ENCODE measurements at places on chromosomes 11 and 22. TPM values are rescaled to one million over a fixed set of nuclear protein-coding genes. Genes with fewer than 3 reads are reported as not detected.
A peak's percentile ranks its signal among the peaks of the same experiment; 100 is the strongest.

GRCh38 chr22:31585161-31585859 is 76.7 kb downstream of the PISD start:
- no peak for DNase-seq

GRCh38 chr11:121485216-121485615 is 32.4 kb upstream of the SORL1-AS1 start:
- DNase-seq, result no peak

DNA sequence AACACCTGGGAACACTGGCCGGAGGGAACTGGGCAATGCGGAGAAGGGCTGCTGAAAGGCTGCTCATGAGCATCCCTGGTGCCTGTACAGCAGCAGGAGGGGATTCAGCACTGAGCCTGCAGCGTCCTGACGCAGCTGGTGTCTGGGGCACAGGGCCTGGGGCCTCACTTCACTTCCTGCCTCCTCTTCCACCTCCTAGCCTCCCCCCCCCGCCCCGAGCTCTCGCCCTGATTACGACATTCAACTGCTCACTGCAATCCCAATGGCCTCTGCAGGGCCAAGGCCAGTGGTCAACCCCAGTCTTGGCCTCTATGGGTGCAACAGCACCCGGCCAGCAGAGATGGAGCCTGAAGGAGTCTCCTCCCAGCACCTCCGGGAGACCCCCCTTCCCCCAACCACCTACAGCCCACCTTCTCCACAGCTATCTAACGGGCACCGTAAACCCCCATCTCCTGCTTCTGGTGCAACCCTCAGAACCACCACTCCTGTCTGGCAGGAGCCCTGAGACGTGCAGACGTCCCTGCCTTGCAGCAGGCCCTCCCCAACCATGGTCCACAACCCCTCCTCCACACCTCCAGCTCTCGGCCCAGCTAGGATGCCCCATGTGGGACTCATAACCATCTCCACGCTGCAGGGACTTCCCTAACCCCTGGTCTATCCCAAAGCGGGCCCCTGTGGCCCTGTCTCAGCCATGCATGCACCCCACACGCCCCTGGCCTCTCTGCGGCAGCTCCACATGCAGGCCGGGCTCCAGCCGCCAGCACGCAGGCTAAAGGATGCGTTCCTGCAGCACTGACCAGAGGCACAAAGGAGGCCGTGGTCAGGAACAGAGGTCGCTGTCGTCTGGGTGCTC is 38.2 kb downstream of the BRD1 start:
- DNase-seq, result no peak

GRCh38 chr11:119759324-119759723 is 30.3 kb upstream of the NECTIN1 start:
- no peak for DNase-seq

DNA sequence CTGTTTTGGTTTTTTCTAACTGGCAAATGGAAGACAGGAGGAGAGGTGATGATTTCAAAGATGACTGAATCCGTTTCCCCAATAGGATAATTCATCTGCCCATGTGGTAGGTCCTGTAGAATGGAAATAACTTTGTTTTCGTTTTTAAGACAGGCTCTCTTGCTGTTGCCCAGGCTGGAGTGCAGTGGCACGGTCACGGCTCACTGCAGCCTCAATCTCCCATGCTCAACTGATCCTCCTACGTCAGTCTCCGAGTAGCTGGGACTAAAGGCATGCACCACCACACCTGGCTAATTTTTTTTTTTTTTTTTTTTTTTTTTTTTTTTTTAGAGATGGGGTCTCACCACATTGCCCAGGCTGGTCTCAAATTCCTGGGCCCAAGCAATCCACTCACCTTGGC is 77.4 kb upstream of the BIRC3 start:
- no peak for DNase-seq

DNA sequence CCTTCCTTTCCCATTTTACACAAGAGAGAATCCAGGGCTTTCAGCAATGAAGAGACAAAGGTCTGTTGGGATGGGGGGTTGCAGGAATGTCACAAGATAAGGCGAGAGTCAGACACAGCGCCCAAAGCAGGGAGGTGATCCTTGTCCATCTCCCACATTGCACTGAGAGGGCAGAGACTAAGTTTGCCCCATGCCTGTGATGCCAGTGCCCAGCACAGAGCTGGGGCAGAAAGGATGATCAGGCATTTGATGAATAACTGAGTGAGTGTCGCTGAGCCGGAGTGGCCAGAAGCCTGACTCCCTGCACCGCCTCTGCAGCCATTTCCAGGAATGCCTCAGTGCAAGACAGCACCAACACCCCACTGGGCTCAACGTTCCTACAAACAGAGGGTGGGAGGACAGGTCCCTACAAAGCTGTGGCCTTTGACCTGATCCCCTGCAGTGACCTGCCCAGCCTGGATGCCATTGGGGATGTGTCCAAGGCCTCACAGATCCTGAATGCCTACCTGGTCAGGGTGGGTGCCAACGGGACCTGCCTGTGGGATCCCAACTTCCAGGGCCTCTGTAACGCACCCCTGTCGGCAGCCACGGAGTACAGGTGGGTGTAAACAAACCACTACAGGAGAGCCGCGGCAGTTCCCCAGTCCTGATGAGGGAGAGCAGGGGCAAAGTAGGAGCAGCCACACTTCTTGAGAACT is 2.3 kb downstream of the UPK3A start:
- no peak for DNase-seq

DNA sequence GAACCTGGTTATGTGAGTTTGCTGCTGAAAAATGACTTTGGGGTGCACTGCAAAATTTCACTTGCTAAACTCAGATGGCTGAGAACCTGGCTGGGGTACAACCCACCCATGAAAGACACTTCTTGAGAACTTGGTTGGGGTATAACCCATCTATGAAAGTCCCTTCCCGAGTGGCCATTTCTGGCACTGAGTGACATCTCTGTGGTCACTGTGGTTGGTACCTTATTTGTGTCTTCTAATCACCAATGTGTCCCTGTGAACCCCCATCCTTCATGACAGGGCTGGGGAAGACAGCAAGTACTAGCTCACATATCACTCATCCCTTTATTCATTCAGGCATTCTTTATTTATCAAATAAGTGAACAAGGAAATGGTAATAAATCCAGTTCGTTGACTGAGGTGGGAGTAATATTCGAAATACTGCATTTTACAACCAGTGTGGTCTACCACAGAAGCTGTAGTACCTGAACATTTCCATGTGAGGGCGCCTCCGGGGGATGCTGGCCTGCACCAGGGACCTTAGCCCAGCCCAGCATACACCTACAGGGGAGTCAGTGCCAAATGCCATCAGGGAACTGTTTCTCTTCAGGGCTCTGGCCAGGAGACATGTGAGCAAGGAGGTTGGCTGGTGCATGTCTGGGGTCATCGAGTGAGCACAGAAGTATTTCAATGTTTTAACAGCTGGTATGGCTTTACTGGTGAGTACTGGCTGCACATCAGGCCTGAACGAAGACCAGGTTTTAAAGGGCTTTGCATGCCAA is 122.1 kb downstream of the CSNK2A3 start:
- DNase-seq, result no peak

DNA sequence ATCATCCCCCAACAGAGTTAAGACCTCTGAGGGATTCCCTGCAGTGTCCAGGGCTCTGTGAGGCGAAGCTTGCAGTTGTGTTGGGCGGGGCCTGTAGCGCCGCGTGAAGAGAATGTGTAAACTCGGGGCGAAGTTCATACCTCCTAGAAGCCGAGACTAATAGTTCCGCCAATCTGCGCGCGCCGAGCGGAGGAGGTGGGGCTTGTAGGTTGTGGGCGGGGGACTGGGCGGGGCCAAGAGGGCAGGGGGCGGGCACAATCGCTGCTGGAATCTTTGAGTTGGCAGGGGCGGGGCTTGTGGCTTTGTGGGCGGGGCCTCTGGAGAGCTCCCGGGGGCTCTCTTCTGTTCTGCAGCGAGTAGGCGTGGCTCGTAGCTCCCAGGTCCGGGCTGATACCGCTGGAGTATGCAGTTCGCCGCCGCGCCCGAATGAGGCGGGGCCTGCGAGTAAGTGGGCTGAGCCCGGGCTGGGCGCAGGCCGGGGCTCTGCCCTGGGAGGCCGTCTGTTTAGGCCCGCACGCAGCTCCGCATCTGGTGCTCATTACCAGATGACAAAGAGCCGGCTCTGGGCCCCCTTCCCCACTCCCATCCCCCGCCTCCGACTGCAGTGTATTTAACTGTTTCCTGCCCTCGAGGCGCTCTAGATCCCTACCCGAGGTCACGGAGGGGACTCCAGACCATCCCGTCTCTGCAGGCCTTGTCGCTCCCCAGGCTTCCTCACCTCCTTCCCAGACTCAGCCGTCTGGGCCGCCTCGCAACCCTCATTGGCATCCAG is 4.1 kb downstream of the CD248 start:
- peak; percentile 100 for DNase-seq

GRCh38 chr11:121631456-121631855 is 178.7 kb upstream of the SORL1-AS1 start:
- DNase-seq, result no peak

DNA sequence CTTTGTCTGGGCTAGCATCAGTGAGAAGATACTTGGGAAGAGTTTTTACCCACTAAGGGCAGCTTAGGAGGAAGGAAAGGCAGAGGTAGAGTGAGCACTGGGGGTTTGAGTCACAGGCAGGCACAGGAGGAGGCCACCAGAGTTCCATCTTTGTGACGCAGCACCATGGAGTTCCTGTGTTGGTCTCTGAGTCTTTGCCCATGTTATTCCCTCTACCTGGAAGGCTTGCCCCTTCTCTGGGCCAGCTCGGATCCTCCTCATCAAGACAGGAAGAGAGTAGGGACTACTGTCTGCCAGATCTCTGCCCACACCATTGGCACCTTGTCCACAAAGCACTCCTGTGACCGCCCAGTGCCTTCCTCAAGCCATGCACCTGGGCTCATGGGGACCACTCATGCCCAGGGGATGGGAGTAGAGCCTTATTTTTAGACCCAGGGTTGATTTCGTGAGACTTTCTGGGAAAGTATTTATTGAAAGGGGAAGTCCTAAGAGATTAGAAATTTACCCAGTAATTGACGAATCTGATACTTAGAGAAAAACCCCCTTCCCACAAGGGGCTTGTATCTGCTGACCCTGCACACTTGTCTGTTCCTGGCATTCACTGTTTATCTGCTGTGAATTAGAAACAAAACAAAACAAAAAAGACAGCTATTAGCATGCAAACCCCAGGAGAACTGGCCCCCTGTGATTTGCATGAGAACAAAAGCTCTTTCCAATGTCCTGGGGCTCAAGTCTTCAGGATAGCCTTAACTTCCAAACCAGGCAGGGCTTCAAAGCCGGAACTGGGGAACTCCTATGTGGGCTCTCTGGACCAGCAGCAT is 35.9 kb upstream of the MYEOV start:
- no peak for DNase-seq

- no peak for DNase-seq
These were observed 115.7 kb downstream of the ABTB2 start for GRCh38 chr11:34242037-34242625.

- DNase-seq, result peak; percentile 82
These were observed 35.0 kb upstream of the JAM3 start for GRCh38 chr11:134033696-134034491.

DNA sequence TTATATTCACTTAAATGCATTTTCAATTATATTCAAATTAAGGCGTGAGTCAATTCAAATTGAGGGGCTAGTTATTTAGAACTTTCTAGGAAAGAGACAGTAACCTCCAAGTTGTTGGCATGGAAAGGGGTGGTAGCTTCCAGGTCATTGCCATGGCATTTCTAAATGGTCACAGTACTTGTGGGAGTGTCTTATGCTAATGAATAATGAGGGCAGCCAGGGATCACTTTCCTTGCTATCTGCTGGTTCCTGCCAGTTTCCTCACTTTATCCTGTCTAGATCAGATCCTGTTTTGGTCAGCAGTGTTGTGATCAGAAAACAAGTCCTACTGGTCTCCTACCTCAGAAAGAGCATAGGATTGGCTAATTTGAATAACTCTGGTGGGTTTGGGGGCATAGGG is 21.8 kb upstream of the RNASEH2C start:
- no peak for DNase-seq

DNA sequence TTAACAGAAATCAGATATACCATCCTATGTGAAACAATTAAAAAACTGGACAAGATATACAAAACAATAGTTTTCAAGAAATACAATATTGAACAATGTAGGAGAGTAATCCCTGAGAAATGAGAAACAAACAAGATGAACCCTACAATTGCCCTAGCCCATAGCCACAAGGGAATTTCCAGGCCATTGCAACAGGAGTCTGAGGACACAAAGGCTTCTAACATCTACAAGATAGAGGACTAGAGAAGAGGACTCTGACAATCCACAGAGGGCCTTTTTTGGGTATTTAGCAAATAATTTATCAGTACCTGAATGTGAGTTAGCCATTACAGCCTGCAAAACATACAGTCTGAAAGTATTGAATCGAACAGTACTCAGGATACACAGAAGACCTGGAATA is 251.7 kb downstream of the GRM5 start:
- no peak for DNase-seq

- no peak for DNase-seq
These were observed 284.1 kb downstream of the TTC28 start for GRCh38 chr22:28395520-28395919.

DNA sequence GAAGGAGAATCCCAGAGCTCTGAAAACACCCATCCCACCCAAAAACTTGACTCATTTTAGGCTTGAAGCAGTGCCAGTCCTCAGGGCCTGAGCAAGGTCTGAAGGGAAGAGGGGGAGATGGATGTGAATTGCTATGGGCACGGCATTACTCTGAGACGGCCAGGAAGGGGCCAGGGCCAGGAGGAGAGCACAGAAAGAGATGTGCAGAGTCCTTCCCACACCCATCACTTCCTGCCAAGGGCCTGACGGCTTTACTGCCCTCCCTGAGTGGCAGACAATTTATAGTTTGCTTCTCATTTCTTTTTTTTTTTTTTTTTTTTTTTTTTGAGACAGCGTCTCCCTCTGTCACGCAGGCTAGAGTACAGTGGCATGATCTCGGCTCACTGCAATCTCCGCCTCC is 22.5 kb downstream of the TAB1 start:
- no peak for DNase-seq

DNA sequence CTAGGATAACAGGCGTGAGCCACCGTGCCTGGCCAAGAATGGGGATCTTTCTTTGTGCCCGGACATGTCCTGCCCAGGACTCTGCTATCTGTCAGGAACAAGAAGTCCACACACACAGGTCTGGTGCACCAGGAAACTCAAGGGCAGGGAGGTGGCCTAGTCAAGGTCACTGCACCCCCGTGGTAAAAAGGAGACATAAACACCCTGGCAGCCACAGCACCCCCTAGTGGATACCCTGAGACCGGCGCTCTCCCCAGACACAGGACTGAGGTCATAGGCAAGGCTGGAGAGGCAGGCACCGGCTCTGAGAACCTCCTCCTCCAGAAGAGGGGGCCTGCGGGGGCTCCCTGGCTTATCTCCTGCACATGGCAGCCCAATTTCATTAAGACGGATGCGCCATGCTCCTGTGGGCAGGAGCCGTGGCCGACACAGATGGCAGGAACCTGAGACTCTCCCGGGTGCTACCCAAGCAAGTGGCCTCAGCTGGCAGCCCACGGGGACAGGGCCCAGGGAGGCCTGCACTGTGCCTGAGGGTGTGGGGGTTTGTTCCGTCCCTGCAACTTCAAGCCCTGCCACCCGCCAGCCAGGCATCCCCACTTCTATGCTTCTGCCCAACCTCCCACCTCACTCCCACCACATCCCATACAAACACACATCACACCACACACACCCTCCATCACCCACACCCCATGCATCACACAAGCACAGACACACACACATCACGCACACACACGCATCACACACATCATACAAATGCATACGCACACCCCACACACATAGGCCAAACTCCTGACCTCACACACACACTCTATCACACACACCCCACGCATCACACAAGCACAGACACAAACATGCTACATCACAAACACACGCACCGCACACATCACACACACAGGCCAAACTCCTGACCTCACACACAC is 19.6 kb downstream of the MACROD1 start:
- no peak for DNase-seq

Gene KCTD14
- total RNA-seq, result 26.7 TPM

Gene BRSK2
- not detected for total RNA-seq

Gene CDC45
- 1.7 TPM for total RNA-seq

Gene OSM
- total RNA-seq, result 8.7 TPM

Gene H19
- 53.9 TPM for total RNA-seq

Gene CYP2D6
- total RNA-seq, result 4.2 TPM

All from upper lobe of left lung (tissue), 6 donors.